ENCODE measurements at places on chromosomes 7 and 10.

- no peak for DNase-seq
Measured at GRCh38 chr7:80642871-80643270, 4.4 kb downstream of the CD36 start.

DNA sequence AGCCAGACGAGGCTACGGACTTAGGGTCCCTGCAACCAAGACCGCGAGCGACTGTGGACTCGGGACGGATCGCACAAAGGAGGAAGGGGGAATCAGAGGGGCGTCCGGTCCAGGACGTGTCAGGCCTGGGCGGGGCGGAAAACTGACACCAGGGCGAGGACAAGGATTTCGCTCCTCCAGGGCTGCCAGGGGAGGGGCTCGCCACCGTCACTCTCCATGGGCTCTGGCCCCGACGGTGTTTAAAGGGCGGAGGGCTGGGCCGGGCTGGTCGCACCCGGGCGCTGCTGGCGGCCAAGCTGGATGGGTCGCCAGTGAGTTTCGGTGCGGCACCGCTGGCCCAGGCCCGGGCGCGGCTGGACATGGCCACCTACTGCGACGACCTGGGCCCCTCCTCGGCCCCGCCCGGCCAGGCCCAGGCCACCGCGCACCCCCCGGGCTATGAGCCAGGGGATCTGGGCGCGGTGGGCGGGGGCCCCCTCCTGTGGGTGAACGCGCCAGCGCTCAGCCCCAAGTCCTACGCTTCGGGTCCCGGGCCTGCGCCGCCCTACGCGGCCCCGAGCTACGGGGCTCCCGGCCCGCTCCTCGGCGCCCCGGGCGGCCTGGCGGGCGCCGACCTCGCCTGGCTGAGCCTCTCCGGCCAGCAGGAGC lies at the start of gene FOXI2:
TSS of gene FOXI2 (plus strand) at position 271 of the 648 bp plus-strand sequence. CDS start at position 360, 89 bp downstream.
- no peak for DNase-seq

DNA sequence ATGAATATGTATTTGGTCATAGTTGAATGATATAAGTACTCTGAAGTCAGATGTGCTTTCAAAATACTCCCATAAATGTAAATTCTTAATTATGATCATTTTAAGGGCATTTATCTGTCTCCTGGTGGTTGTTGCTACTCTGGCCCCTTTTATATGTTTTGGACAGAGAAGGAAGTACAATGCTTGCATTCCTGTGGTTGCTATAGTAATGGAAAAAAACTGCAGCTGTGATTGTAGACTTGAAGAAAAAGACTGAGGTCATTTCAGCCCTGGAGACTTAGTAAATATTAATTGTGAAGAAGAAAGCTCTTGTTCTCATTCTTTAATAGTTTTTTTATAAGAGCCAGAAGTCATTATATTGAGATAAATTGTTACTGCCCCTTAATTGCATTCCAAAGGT lies 70.2 kb upstream of the FERD3L start:
- peak; percentile 76 for DNase-seq

DNA sequence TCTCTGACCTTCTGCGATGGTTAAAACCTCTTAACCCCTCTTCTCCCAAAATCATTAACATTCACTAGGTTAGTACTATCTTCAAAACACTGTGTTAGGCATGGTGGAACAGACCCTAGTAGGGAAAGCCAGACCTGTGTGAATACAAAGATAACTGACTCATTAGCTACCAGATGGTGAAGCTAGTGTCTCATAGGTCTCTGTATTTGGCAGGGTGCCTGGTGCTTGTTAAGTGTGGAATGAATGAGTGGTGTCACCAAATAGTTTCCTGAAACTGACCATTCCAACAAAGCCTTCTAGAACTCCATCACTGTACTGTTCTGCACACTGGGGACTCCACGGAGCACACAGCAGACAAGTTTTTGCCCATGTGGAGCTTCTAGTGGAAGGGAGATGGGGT lies 27.7 kb upstream of the TM9SF3 start:
- peak; percentile 77 for DNase-seq

DNA sequence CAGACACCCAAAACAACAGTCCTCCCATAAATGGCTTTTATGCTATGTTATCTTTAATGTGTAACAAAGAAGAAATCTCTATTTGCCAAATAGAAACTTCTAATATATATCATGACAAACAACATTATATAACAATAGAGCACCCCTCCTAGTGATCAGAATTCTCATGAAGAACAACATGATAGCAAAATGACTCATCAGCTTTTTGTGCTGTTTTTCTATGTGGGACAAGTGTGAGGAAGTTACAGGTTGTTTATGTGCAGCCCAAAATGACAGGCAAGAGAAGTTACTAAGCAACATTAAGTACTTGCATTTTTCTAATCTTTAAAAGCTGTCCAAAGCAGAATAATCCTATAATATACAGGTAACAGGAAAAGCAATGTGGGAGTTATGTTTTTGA lies 7.7 kb downstream of the DGKB start:
- no peak for DNase-seq

DNA sequence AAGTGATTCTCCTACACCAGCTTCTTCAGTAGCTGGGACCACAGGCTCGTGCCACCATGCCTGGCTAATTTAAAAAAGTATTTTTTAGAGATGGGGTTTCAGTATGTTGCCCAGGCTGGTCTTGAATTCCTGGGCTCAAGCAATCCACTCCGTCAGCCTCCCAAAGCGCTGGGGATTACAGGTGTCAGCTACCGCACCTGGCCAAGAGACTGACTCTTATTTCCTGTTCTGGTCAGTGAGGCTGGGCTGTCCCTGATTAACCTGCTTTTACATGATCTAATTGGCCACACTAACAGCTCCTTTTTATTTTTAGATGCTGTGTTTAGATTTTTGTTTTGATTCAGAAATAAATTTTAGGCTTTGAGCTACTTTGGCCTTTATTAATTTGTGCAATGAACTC lies 203.9 kb downstream of the NXPH1 start:
- DNase-seq: no peak

DNA sequence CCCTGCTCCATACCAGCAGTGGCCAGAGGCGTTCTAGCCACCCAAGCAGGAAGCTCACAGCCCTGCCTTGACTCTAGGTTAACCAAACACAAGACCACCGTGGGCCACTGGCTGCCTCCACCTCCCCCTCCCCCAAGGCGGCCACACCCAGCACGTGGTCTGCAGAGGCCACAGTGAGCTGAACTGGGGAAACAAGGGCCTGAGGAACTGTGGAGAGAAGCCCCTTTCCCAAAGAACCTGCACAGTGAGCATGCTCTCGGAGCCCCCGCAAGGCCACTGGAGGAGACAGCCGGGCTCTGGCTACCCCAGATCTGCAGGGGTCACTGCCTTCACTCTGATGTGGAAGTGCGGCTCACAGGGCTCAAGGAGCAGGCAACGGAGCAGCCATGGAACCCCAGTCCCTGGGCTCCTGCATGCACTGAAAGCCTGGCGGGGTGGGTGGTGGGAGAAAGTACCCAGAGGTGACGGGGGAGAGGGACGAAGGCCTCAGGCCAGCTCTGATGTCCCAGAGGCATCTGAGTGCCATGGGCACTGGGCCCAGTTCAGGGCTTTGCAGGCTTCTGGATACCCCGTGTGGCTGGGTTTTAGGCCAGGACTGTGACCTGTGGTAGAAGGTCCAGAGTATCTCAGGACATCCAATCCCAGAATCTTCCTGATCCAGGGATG lies 189.2 kb downstream of the EBF3 start:
- DNase-seq: no peak

DNA sequence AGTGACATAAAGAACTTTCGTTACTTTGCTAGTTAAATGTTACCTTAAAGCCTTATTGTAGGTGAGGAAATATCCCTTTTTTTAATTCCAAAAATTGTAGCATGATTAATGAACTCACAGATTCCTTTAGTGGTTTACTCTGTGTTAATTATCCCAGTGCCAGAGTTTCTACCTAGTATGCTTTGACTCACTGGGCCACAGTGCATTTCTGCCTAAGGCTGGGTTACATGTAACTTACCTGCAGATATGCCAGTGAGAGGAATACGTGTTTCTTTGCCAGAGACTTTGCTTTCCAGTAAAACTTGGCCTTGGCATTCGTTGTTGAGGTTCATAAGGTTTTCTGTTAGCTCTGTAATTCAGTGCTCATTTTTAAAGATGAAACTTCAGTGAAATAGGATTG lies 380.8 kb upstream of the LRGUK start:
- DNase-seq: no peak

DNA sequence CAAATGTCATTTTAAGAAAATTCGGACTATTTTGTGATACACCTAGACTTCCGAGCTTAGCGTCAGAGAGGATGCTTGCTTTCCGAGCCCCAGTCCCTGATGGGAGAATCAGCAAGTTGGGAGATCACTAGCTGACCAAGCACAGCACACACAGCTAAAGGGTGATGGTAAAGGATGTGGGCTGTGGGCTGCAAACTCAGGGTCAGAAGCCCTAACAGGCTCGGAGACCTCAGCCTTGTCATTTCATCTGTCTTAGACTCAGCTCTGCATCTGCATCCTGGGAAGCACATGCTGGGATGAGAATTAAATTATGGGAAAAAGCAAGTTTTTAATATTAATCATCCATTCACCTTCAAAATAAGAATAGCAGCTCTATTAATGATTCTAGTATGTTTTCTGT lies 3.3 kb downstream of the CUBN start:
- DNase-seq: no peak

- DNase-seq: no peak
Measured at GRCh38 chr10:26438534-26439341, 597 bp downstream of the APBB1IP start.

GRCh38 chr10:52485462-52485861 lies 171.4 kb downstream of the DKK1 start:
- no peak for DNase-seq

GRCh38 chr10:110681023-110681681 lies 37.0 kb downstream of the RBM20 start:
- DNase-seq: no peak

DNA sequence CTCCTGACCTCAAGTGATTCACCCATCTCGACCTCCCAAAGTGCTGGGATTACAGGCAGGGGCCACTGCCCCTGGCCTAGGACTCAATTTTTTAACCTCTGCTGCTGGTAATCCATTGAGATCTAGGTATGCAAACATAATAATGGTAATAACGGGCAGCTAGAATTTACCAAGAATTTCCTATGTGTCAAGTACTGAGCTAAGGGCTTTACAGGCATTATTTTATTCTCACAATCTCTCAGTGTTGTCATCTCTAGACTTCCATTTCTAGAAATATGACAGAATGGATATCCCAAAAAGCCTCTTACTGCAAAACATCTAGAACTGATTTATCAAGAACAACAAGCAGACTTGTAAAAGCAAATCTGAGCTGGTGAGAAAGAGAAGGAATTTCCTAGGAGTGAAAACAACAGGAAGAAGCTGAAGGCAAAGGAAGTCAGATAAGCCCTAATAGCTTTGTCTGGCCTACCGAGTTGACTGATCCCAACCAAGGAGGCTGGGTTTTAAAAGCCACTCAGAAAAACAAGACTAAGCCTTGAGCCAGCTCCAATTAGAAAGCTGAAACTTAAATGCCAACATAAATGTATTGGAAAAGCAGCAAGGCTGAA lies 70.6 kb downstream of the CCDC71L start:
- DNase-seq: no peak

- DNase-seq: no peak
Measured at GRCh38 chr10:35074266-35074665, 15.9 kb downstream of the CUL2 start.

- DNase-seq: no peak
Measured at GRCh38 chr7:108623220-108623619, 53.5 kb downstream of the DNAJB9 start.

Data from non-pigmented ciliary epithelial cell (primary cell).